ENCODE measurements at places on chromosomes 6 and 20. TPM values are rescaled to one million over a fixed set of nuclear protein-coding genes. Genes with fewer than 3 reads are reported as not detected.

DNA sequence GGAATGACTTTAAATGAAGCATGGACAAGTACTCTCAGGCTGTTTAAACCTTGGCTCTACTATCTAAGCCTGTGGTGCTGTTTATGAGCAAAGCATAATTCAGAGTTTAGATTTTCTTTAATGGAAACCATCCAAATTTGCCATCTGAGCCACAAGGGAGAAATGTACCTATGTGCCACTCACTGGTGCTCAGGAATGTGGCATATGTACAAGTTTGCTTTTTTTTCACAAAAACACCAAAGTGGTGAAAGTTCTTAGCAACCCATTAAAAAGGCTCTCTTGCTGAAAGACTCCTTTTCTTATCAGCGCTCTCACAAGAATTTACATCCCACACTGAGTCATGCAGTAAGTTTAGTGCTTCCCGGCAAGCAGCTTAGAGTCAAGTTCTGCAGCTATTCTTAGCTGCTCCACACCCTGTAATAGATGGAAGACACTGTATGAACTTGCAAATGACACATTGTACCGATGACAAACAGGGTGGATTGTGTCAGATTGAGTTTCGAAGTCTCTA lies 57.3 kb upstream of the MLIP start:
- DNase-seq = no peak

DNA sequence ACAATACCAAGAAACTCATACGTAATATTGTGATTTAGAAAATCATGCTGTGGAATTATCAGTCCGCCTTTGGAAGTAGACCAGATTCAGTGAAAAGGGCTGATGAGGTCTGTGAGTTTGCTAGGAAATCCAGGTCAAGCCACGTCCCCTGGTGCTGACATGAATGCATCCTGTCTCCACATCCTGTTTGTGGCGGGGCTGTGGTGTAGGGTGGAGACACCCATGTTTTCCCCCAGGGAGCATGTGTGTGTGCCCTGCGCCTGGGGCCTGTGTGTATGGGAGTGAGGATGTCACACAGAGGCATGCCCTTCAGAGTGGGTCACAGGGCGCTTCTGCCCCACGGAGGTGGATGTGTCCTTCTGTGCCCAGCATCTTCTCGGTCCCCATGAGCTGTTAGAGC lies 109.1 kb downstream of the SASH1 start:
- no peak for DNase-seq

DNA sequence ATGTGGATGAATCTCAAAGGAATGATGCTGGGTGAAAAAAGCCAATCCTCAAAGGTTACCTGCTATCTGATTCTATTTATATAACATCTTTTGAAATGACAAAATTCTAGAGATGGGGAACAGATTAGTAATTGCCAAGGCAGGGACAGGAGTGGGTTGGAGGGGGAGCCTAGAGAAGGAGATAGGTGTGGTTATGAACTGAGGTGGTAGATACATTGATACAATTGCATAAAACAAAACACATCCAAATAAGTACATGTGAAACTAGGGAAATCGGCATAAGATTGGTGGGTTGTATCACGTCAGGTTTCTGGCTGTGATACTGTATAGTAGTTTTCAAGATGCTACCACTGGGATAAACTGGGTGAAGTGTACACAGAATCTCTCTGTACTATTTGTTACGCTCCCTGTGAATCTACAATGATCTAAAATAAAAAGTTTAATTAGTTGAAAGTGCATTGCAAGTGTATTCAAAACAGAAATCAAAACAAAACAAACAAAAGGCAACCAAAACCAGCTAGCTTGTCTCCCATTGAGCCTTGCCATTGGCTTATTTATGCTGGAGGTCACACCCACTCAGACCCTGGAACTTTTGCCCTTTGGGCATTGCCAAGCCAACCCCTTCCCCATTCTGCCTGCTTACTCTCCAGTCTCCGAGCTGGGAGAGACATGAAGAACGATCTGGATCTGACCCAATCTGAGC lies 27.8 kb downstream of the PPP1R16B start:
- DNase-seq = no peak

DNA sequence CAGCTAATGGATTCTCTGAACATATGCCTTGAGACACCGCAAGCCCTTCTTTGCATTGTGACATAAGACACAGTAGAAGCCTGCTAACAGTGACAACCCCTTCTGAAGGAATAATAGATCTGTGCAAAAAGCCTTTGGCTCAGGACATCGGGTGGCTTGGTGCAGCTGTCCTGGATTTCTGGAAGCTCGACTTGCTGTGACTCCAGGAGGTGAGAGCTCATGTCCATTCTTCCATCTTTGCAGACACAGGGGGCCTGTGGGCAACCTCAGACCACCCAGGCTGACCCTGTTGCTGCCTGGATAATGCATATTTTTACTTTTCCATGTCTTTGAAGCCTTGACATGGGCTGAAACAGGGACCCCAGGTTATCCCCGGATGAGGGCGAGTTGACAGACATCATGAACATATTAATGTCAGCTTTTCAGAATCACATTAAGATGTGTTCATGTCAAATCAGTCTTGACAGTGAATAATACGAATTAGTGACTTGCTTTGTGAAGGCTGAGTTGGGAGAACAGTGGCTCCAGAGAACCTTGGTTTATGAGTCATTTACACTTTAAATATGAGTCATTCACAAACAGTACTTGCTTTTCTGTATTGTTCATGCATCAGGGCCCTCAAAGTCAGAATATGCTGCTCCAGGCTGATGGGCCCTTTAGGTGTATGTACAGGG lies 66.8 kb upstream of the IYD start:
- no peak for DNase-seq

GRCh38 chr6:106849676-106850332 lies 124.7 kb downstream of the CD24 start:
- DNase-seq = no peak

GRCh38 chr6:137900815-137901214 lies 33.8 kb downstream of the TNFAIP3 start:
- no peak for DNase-seq

Gene POM121L2
- not detected for total RNA-seq

Gene HCK
- 5.2 TPM for total RNA-seq

Gene INSM1
- total RNA-seq = 5.4 TPM

Gene REM1
- 0.43 TPM for total RNA-seq
